Stimulated activated CD8-positive, alpha-beta memory T cell treated with anti-CD3 and anti-CD28 coated beads, Interleukin-7, amount 100 ng/mL, for 48 hours (primary cell): ENCODE measurements at places on chromosomes 11 and 22.

GRCh38 chr22:18023509-18024275 is 669 bp downstream of the MICAL3 start:
- no peak for DNase-seq

GRCh38 chr11:27088353-27088752 is 47.7 kb downstream of the BBOX1 start:
- no peak for DNase-seq

DNA sequence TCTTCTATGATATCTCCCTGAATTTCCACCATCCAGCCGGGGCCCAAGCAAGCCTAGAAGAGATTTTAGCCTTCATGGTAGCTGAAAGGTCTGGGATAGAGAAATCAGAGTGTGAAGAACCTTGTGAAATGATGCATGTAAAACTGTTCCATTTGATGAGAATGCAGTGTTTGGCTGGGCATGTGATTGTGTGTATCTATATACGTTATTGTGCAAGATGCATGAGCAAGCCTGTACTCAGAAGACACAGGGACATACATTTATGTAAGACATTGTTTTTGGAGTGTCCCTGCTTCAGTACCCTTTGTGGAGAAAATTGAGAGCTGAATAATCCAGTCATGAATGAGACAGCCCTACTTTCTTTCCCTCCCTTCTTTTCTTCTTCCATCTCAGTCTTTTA is 15.2 kb upstream of the OR52K2 start:
- DNase-seq, result no peak

GRCh38 chr11:125356797-125357196 is 139.3 kb downstream of the FEZ1 start:
- DNase-seq, result no peak

- DNase-seq, result no peak
Measured at GRCh38 chr11:26755762-26756161, 33.9 kb upstream of the SLC5A12 start.

DNA sequence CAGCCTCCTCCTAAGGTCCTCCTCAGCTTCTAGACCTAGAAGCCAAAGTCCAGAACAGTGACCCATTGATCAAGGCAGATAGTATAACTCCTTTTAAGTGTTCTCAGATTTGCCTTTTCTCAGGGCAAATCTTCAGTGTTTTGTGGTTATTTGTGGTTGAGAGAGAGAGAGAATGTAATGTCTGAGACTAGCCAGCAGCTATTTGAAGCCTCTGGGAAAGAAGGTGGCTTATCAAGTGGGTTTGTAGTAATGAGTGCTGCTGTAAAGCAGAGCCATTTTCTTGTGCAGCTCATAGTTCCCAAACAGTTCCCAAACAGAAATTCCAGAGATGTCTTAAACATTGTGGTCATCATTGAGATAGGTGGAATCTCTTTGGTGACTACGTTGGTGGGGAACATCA is 89.5 kb downstream of the RNF169 start:
- DNase-seq, result no peak

DNA sequence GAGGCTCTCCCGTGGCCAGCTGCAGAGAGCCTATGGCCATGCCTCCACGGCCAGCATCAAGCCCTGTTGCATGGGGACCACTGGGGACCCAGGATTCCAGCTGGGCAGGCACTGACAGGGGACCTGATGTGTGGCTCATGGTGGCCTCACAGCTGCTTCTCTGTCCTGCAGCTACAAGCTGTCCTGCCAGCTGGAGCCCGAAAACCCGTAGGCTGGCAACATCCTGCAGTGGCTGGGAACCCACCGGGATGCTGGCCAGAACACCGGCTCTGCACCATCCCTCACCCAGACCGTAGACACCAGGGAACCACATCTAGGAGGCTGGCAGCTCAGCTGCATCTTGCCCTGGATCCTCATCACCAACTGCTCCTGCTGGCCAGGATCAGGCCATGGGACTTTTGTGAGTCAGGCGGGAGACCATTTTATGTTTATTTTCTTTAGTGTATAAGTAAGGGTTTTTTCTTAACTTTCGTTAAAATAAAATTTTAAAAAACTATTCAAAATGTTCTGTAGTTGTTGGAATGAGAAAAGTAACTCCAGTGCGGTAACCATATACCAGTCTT is 7.9 kb downstream of the RGL4 start:
- no peak for DNase-seq

GRCh38 chr11:293271-293851 is 4.4 kb downstream of the PGGHG start:
- no peak for DNase-seq

DNA sequence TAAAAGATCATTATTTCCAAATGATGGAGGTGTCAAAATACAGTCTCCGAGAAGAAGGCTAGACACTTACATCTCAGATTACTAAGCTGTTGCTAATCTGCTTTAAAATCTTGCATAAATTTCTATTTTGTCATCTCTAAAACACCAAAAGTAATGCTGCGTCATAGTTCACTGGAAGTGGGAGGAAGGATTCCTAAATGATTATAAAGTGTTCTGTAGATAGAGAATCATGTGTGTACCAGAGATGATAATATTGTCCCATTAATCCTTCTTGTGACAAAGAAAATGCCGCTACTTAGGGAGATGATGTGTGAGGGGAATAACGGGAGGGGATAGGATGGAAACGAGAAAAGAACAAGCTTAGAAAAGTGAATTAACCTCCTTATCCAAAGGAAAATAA is 268.6 kb downstream of the JRKL start:
- DNase-seq, result no peak

DNA sequence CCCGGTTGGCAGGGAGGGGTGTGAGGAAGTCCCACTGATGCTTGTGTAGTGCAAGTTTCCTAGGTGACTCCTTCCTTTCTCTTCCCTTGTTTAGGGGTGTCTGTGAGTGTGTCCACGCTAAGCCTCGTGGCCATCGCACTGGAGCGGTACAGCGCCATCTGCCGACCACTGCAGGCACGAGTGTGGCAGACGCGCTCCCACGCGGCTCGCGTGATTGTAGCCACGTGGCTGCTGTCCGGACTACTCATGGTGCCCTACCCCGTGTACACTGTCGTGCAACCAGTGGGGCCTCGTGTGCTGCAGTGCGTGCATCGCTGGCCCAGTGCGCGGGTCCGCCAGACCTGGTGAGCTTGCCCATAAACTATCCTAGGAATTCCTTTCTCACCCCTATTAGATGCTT is 10.4 kb downstream of the CCKBR start:
- DNase-seq, result no peak

GRCh38 chr22:50686794-50687193 is 14.2 kb downstream of the SHANK3 start:
- DNase-seq, result no peak

GRCh38 chr11:108758458-108758857 is 93.6 kb downstream of the DDX10 start:
- DNase-seq, result no peak

DNA sequence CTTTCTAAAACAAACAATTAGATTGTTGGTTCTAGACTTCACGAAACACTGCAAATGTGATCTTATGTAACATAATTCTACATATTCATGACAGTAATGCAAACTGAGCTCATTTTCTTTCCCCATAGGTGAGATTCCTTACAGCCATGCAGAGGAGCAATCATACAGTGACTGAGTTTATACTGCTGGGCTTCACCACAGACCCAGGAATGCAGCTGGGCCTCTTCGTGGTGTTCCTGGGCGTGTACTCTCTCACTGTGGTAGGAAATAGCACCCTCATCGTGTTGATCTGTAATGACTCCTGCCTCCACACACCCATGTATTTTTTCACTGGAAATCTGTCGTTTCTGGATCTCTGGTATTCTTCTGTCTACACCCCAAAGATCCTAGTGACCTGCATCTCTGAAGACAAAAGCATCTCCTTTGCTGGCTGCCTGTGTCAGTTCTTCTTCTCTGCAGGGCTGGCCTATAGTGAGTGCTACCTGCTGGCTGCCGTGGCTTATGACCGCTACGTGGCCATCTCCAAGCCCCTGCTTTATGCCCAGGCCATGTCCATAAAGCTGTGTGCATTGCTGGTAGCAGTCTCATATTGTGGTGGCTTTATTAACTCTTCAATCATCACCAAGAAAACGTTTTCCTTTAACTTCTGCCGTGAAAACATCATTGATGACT is 1.5 kb downstream of the OR9G1 start:
- no peak for DNase-seq

- DNase-seq, result no peak
Measured at GRCh38 chr11:21896746-21897602, 295.9 kb upstream of the ANO5 start.

DNA sequence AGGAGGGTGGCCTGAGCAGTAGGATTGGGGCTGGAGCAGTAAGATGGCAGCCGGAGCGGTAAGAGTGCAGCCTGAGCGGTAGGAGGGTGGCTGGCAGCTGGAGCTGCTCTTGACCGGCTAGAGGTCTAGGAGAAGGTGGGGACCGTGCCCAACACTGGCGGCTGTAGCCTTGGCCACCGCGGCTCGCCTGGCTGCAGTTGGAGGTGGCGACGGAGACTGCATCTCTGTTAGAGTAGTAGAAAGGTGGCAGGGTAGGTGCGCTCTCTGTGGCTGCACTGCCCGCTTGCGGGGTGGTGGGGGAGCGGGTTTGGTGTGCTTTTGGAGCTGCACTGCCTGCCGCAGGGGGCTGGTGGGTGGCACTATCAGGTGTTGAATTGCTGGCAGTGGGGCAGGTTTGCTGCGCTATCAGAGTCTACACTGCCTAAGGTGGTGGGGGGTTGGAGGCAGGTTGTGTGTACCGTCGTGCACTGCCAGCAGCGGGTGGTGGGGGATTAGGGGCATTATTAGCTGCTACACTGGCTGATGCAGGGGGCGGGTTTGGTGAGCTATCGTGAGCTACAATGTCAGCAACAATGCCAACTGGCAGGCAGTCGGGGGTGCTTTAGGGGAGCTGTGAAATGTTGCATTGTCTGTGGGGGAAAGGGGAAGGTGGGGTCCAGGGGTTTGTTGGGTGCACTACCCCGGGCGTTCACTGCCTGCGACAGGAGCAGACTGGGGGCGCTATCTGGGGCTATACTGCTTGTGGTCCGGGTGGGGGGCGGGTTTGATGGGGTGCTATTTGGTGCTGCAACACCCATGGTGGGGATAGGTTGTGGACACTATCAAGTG is 4461.3 kb upstream of the OR11H1 start:
- no peak for DNase-seq

- peak; percentile 63 for DNase-seq
Measured at GRCh38 chr22:46006379-46007002, 29.5 kb upstream of the WNT7B start.

DNA sequence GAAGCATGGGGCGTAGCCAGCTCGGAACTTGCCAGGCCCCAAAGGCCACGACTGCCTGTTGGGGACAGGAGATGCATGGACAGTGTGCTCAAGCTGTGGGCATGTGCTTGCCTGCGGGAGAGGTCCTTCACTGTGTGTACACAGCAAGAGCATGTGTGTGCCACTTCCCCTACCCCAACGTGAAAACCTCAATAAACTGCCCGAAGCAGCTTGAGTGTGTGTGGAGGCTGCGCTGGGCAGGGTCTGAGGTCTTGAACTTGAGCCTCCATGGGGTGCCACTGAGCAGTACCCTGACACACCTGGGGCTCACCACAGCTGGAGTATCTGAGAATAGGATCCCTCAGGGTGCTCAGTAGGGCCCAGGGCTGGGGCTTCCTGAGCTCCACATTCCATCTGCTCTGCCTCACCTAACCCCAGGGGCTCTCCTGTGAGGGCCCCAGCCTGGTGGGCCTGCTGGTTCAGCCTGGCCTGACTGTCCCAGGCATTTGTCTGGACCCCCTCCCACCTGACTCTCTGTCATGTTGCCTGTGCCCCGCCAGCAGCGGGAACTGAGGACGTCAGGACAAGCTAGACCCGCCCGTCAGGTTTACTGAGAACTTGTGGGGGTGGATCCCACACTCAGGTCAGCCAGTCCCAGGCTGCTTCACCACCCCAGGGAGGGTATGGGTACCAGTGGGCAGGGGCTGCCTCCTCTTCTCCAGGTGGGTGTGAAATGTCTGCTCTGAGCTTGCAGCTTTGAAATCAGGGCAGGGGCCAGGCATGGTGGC is 3.2 kb downstream of the RASSF7 start:
- no peak for DNase-seq

DNA sequence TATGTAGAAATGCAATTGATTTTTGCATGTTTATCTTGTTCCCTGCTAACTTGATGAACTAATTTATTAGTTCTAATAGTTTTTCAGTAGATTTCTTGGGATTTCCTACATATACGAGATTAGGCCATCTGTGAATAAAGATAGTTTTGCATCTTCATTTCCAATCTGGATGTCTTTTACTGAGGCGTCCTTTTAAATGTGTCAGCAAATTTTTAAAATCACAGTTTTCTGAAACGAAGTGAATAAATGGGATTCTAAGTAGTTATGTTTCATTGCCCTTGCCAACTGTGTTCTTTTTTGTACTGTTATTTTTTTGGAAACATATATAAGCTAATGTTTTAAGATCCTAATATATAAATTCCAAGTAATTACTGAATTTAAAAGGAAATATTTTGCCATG is 50.0 kb downstream of the CYP2R1 start:
- no peak for DNase-seq

DNA sequence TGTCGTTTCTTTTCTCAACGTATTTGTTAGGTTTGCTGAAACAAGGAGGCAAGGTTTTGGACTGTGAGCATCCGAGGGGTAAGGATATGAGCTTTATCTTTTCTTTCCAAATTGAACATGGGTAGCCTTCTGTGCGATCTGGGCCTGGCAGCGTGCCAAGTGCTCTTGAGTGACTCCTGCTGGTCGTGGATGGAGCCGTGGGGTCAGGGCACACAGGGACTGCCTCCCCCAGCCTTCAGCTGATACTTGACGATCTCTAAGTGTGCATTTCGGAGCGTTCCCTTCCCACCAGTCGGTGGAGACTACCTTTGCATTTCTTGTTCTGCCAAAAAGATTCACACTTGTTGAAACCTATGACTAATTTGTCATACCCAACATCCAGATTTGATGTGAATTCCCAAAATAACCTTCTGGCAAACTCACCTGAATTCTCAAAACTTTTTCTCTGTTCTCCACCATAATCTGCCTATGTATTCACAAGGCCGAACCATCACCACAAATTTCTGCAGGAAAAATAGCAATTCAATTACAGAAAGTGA is 40.1 kb upstream of the CLMP start:
- DNase-seq, result peak; percentile 11

DNA sequence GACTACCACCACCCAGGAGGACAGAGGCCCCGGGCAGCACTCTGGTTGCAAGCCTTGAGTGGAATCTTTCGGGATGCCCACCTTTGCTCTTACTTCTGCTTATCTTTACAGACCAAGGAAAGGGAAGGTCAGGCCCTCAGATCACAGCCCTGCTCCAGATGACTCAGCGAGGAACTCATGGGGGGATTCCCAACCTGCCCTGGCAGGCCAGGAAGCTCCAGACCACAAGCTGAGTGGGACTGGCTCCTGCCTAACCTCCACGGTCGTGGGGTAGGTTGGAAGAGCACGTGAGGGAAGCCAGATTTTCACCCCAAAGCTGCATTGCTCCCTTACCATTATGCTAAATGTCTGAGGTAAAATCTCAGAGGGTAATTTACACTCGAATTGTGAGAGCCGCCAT is 11.8 kb downstream of the TBC1D10A start:
- peak; percentile 31 for DNase-seq

DNA sequence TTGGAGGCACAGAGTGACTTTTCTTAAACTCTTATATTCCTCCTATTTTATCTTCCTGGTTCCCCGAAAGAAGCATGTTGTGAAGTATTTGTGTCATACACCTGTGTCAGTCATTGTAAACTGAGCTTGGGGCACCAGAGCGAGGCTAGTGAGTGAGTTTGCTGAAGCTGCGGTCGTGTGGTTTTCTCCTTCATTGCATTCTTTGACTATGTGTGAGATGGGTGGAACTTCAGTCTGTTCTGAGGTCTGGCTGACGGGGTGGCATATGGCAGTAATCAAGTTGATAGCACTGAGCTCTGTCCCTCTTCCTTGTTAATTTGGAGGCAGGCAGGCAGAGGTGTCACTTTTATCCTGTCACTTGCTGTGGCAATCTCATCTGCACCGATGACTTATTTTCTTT is 4.2 kb downstream of the VPS26B start:
- DNase-seq, result peak; percentile 27

GRCh38 chr11:3022300-3022967 is 30.3 kb upstream of the NAP1L4 start:
- DNase-seq, result no peak
